A549 (cell line): ENCODE measurements at places on chromosomes 2 and 18.
A peak's percentile ranks its signal among the peaks of the same experiment; 100 is the strongest.

DNA sequence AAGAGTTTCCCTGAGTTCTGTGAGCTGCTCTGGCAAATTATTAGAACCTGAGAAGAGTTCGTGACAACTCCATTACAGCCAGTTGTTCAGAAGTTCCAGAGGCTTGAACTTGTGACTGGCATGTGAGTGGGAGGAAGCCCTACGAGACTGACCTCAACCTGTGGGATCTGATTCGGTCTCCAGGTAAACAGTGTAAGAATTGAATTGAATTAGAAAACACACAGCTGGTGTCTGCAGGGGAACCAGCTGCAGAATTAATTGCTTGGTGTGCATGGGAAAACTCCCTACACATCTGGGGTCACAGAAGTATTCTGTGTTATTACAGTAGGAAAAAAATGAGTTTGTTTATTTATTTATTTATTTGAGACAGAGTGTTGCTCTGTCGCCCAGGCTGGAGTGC lies 14.0 kb upstream of the ITSN2 start:
- DNase-seq: no peak

DNA sequence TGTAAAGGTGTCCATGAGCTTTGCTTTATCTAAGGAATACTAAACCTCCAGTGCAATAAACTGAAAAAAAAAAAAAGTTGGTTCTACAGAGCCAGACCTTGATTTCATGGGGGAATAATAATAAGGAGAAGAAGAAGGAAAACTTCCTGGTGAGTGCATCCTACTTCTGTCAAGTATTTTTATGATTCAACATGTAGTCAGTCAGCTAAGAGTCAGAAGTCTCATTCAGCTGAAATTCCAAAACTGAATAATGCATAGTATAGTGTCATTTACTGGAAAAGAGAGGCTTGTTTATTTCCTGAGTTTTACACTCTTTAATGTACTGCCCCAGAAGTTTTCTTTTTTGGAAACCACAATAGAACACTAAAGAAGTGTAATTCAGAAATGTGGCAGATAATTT lies 77.8 kb upstream of the TACR1 start:
- DNase-seq: peak; percentile 6

DNA sequence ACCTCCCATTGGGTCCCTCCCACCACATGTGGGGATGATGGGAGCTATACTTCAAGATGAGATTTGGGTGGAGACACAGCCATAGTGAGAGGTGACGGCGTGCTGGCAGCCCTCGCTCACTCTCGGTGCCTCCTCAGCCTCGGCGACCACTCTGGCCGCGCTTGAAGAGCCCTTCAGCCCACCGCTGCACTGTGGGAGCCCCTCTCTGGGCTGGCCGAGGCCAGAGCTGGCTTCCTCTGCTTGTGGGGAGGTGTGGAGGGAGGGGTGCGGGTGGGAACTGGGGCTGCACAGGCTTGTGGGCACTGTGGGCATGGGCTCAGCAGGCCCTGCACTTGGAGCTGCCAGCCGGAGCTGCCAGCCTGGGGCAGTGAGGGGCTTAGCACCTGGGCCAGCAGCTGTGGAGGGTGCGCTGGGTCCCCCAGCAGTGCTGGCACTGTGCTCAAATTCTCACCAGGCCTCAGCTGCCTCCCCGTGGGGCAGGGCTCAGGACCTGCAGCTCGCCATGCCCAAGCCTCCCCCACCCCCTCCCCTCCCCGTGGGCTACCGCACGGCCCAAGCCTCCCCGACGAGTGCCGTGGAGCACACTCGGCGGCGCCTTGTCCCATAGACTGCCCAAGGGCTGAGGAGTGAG lies 73.0 kb downstream of the SERPINB8 start:
- DNase-seq: no peak

GRCh38 chr2:165640247-165640929 lies 153.7 kb downstream of the GALNT3 start:
- no peak for DNase-seq

DNA sequence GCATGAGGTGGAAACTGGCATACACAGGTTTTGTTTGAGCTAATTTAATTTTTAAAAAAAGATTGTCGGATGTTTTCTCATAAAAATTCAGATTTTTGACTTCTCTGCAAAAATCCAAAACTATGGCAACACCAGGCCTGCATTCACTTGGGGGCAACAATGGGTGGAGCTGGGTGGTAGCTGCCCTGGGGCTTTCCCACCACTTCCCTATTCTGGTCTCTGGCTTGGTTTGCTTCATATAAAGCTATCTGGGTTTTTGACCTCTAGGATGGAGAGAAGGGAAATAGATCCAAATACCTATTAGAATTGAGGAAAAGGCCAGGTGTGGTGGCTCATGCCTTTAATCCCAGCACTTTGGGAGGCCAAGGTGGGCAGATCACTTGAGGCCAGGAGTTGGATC lies 5.5 kb upstream of the CYP27A1 start:
- no peak for DNase-seq

GRCh38 chr2:30074023-30074422 lies 72.8 kb upstream of the YPEL5 start:
- DNase-seq: no peak

DNA sequence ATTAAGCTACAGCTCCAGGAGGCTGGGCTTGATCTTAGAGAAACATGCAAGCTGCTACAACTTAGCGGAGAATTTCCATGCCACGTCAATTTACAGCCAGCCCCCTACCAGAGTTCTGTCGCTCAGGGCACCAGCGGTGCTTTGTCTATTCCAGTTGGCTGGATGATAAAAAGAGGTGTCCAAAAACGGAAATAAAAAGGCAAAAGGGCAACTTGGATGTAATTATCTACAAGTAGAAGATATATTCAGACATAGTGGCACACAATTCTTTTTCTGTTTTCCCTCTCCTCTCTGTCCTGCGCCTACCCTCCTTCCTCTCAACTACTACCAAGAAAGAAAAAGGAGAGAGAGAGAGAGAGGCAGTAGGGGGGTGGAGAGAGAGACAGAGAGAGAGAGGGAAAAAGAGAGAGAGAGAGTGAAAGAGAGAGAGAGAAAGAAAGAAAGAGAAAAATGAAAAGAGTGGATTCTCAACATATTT lies 363 bp upstream of the RFTN2 start:
- no peak for DNase-seq

GRCh38 chr2:141490886-141491285 lies 639.9 kb downstream of the LRP1B start:
- no peak for DNase-seq

GRCh38 chr2:72040629-72041571 lies 106.8 kb downstream of the CYP26B1 start:
- no peak for DNase-seq

DNA sequence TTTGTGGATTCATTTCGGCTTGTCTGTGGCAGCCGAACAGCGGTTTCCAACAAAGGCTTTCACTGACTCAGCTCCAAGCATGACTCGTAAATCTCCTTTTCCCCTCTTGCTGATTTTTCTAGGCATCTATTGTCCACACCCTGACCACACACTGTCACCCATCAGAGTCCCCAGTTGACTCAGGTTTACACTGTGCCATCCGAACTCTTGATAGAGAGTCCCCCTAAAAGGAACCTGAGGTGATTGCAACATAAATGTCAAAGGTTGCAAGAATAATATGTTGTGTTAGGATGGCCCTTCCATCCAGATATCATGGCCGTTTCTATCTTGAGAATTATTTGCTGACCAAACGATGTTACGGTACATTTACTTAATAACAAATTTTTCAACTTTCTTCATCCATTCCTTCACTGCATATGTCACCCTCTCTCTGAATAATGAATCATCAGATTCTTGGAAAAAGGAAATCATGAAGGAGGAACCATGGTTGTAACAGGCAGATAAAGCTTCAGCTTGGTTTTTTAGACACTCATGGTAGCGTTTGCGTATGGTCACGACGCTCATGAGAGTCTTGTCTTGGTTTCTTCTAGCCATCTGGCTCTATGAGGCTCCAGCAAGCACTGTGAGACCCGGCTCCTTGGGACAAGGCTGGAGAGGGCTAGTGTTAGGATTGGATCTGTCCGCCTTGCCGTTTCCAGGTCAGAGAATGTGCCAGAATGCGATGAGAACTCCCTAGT lies 72.1 kb downstream of the NPAS2 start:
- DNase-seq: peak; percentile 63

DNA sequence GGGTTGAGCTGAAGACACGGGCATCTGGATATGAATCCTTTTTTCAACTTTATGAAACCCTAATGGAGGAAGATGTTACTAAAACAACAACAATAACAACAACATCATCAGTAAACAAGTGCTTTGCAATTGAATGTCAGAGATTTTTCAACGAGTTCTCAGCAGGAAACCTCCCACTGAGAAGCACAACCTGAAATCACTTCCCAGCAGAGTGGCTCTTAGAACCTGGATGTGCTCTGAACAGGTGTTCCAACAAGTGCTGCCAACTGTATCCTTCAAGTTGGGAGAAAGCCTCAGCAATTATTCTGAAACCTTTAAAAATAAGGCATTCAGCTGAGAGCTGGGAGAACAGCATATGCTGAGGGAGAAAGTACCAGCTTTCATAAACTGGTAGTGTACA lies 1622.7 kb upstream of the CELF4 start:
- no peak for DNase-seq

GRCh38 chr2:202178346-202178958 lies 59.9 kb downstream of the SUMO1 start:
- peak; percentile 51 for DNase-seq

GRCh38 chr2:14722904-14723570 lies 90.5 kb downstream of the LRATD1 start:
- DNase-seq: no peak

GRCh38 chr18:1907470-1908206 lies 663.7 kb downstream of the METTL4 start:
- DNase-seq: no peak

GRCh38 chr18:42513441-42513840 lies 558.4 kb downstream of the PIK3C3 start:
- no peak for DNase-seq

GRCh38 chr2:10655499-10656225 lies 34.1 kb downstream of the NOL10 start:
- DNase-seq: no peak

- no peak for DNase-seq
Measured at GRCh38 chr2:241035818-241036396, 37.5 kb downstream of the SNED1 start.

GRCh38 chr2:238939521-238940403 lies 91.9 kb downstream of the TWIST2 start:
- no peak for DNase-seq

DNA sequence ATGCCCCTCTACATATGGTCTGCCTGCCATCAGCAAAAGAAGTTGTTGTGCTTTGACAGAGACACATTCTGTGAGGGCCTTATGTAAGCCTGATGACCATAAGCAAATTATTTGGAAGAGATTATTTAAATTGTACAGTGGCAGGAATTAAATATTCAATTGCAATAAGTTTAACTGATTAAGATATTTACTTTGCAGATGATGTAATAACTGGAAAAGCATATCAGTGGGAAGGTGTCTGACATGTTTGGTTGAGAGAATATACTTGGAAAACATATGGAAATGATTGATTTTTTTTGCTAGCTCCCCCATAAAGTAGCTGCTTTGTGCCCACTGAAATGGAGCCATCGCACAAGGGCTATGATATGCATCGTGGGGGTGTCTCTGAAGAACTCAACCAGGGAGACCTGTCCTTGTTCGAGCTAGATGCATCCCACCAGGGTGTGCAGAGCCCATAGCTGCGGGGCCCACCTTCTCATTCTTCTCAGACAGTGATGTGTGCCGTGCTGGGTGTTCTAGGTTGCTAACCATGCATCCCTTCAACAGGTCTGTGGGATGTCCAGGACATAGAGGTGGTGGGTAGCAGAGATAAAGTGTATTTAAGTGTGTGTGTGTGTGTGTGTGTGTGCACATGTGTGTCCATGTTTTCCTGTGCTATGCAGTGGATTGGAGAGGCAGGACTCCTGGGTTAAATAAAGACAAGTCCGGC lies 90.4 kb upstream of the PARD3B start:
- DNase-seq: no peak

GRCh38 chr2:196884368-196884767 lies 42.1 kb downstream of the PGAP1 start:
- no peak for DNase-seq

GRCh38 chr18:55048892-55049291 lies 89.6 kb upstream of the CCDC68 start:
- peak; percentile 6 for DNase-seq

- DNase-seq: no peak
Measured at GRCh38 chr2:237254369-237254861, 159.5 kb downstream of the COL6A3 start.

DNA sequence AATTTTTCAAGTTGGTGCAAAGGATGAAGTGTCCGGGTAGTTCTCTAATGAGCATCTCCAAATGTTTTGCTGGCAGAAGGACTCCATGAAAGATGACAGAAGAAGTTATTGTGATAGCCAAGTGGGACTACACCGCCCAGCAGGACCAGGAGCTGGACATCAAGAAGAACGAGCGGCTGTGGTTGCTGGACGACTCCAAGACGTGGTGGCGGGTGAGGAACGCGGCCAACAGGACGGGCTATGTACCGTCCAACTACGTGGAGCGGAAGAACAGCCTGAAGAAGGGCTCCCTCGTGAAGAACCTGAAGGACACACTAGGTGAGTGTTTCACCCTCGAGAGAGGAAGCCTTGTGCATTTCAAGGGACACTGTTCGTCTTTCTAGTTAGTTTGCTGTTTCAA lies 110.3 kb downstream of the NCK2 start:
- DNase-seq: no peak

DNA sequence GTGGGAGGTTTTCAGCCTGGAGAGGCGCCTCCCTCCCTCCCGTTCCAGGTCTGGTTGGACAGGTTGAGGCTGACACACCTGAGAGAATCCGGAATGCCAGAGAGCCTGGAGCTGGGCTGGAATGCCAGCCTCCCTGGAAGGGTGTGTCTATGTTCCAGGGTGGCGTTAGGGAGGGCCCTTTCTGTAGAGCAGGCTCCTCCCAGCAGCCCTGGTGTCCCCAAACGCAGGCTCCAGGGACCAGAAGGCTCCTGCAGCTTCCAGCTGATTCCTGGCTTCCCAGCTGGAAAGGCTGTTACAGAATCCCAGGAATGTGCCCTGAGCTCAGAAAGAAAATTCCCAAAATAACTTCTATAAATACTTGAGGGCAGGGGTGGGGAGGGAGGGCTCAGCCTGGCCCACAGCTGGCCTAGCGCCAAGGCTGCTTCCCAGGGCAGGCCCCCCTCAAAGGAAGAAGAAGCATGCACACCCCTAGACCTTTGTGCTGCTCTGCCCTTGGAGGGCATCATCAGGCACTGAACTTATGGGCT lies 85.4 kb downstream of the STPG4 start:
- DNase-seq: peak; percentile 80

DNA sequence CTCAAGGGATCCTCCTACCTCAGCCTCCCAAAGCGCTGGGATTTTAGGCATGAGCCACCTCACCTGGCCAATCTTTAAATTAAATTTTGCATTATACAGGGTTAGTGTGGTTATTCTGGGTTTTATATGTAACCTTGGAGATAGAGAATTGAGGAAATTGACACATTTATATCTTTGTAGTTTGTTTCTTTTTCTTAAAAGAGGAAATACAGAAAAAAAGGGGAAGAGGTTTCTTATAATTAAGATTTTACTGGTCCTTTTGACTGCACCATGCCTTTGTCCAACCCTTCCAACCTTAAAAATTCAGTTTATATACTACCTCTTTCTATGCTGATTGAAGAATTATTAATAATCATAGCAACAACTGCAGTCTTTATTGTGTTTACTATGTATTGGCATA lies 210.1 kb upstream of the STON1 start:
- DNase-seq: no peak
